ENCODE measurements at places on chromosomes 5 and 9.

- peak; percentile 36 for DNase-seq
Measured at GRCh38 chr9:106868565-106868964, 5.6 kb downstream of the ZNF462 start.

- no peak for DNase-seq
Measured at GRCh38 chr5:154762261-154762660, 7.1 kb downstream of the LARP1 start.

GRCh38 chr5:53253421-53253871 lies 143.9 kb upstream of the MOCS2 start:
- peak; percentile 65 for DNase-seq

GRCh38 chr5:102307232-102307631 lies 11.1 kb upstream of the SLCO4C1 start:
- no peak for DNase-seq

DNA sequence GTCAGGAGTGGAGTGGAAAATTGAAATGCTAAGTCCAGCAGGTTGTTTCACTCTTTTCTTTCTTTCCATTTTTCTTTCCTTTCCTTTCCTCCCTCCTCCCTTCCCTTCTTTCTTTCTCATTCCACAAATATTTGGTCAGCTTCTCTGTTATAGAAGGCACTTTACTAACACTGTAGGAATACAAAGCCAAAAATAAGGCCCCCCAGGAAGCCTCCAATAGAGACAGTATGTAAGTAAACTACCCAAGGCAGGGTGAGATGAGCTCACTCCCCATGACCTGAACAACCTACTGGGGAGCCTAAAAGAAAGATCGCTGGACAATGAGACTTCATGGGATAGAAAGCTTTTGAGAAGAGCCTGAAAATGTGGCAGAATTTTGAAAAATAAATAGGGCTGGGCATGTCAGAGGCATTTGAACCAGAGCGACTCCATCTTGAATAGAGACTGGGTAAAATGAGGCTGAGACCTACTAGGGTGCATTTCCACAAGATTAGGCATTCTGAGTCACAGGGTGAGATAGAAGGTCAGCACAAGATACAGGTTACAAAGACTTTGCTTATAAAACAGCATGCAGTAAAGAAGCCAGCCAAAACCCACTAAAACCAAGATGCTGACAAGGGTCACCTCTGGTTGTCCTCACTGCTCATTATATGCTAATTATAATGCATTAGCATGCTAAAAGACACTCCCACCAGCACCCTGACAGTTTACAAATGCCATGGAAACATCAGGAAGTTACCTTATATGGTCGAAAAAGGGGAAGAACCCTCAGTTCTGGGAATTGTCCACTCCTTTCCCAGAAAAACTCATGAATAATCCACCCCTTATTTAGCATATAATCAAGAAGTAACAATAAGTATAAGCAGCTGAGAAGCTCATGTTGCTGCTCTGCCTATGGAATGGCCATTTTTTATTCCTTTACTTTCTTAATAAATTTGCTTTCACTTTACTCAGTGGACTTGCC lies 158.9 kb upstream of the EGFLAM start:
- DNase-seq, result no peak

DNA sequence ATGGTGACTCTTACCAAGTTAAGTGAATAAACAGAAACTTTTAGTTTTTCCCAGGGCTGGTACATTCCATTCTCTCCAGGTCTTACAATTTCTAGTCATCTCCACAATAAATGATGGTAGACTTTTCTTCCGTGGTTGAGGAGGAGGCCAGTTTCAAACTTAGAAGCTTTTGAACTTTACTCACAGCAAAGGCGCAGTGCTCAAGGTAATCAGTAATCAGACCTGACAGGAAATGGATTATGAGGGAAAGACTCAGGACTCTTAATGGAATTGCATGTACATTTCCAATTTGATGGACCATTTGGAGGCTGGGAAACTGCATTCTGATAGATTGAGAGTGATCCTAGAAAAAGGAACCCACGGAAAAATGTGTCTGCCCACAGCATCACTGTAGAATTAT lies 93.7 kb downstream of the SNCAIP start:
- DNase-seq, result no peak

DNA sequence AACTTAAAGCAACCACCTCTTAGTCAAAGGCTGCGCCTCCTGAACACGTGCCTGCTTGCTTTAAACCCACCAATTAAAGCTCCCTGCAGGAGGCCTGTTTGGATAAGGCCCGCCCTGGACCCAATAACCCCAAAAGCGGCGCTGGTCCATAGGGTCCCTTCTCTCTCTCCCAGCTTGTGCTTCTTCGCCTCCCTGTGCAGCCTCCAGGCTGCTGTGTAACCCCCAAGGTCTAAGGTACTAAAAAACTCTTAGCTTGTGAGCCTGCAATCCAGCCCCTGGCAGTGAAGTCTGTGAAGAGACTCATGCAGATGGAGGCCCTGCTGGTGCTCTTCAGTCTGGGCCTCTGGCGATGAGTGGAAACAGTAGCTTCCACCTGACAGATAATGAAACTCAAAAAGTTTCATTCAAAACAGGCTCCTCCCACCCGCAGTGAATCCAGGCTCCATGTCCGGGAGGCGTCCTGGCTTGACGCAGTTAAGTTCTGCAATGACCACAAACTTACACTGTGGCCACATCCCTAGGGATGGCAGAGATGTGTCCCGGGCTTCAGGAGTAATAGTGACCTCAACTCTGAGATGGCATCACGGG lies 97.3 kb downstream of the PRRT1B start:
- DNase-seq, result no peak

DNA sequence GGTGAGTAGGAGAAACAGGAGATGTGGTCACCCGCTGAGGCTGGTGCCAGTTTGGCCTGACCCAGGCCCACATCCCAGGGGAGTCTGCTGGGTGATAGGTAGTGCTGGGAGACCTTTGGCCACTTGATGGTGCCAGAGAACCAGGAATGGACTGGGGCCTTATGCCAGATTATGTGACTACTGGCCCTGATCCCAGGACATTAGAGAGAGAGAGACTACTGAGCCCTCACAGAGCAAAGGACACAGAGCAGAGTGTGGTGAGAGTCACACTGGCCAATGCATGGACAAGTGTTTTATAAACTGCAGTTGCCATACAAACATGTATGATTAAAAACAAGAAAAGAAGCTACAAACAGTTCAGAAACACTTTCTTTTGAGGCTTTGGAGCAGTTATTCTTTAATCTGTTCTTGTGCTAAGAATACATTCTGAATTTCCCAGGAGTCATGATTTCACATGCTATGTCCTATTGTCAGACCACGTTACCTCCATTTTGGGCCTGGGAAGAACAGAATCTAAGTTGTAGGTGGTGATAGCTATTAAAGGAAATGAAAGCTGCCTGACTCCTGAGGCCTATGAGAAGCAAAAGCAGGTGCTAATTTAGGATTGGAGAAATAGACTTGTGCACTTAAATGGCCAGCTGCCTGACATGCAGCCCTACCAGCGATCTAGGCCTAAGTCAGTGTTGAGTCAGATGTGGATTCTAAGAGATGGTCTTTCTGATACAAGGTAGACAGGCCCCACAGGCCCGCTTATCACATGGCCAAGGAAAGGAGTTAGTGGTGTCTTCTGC lies 32.6 kb upstream of the TMOD1 start:
- peak; percentile 65 for DNase-seq

DNA sequence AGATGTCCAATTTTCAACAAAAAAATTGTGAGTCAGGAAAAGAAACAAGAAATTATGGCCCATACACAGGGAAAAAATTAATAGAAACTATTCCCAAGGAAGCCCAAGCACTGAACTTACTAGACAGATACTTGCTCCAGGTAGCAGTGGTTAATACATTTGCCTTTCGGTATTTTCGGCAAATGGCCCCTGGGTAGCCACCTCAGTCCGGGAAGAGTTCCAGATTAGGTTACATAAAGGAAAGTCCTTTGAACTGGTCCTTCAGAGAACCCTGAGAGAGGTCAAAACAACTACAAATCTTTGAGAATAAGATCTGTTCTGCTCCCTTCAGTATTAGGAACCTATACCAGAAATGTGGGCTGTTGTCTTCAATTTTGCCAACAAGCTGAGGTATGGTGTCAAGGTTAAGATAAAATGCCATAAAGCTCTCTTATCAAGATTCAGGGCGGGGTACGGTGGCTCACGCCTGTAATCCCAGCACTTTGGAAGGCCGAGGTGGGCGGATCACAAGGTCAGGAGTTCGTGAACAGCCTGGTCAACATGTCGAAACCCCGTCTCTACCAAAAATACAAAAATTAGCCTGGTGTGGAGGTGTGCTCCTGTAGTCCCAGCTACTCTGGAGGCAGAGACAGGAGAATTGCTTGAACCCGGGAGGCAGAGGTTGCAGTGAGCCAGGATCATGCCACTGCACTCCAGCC lies 343.4 kb downstream of the CWC27 start:
- DNase-seq, result no peak

DNA sequence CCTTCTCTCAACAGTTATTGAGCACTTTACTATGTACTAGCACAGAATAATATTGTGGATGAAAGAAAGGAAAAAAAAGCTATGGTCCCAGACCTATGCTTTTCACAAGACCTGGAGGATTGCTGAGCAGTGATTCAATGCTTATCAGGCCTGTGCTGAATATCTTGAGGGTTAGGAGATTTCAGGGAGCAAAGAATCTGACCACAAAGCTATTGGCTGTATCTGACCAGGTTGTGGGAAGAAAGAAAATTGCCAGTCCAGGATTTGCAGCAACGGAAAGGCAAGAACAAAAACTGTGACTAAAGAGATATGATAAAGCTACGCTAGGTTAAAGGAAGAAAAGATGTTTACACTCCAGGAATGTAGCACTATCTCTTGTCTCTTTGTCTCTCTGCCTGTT lies 14.9 kb upstream of the MACIR start:
- DNase-seq, result no peak

- DNase-seq, result peak; percentile 86
Measured at GRCh38 chr5:150560401-150561191, 52.7 kb downstream of the NDST1 start.

GRCh38 chr9:96130970-96131369 lies 171.0 kb downstream of the HSD17B3 start:
- no peak for DNase-seq

GRCh38 chr9:104774831-104775573 lies 11.1 kb downstream of the NIPSNAP3B start:
- no peak for DNase-seq

DNA sequence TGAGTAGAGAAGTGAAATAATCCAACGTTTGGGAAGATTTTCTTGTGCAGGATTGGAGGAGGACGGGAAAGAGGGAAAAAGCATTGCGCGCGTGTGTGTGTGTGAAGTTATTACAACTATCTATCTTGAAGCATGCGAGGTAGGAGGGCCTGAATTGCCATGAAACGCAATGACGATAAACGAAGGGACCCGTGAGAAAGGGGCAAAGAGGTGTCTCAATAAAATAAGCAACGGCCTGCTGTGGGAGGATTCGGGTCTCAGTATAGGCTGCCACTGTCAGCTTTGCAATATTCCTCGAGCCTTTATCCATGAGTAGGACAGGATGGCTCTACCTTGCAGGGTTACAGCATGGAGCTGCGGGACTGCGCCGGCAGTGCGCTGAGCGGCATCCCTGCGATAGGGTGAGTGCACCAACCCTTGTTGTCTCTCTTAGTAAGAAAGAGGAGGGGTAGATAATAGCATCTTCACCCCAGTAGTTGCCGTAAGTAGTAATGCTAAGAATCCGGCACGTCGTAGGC lies 631 bp upstream of the RCL1 start:
- DNase-seq, result no peak

DNA sequence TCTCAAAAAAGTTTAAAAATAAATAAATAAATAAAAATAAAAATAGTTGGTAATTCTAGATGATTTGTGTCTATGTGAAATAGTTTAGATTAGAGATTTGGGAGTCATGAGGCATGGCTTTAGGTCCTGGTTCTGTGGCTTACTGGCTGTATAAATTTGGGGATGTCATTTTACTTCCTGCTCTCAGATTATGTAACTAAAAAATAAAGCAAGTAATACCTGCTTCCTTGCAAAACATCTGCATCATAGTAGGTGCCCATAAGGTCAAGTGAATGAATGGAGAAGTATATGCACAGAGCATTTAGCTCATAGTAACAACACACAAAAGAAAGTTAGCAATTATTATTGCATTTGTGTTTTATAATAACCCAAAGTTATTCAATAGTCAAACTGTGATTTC lies 287.7 kb upstream of the TLE4 start:
- no peak for DNase-seq
